ENCODE measurements at places on chromosomes 1 and 21. TPM values are rescaled to one million over a fixed set of nuclear protein-coding genes. Genes with fewer than 3 reads are reported as not detected.

Gene PCAT6
- total RNA-seq: not detected

DNA sequence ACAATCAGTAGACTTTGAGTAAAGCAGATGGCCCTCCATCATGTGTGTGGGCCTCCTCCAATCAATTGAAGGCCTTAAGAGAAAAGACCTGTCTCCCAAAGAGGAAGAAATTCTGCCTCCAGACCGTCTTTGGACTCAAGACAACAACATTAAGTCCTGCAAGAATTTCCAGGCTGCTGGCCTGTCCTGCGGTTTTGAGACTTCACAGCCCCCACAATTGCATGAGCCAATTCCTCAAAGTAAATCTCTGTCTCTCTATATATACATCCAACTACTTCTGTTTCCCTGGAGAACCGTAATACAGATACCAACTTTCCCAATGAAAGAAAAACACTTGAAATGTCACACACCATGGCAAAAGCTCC lies 16.4 kb downstream of the REG4 start:
- no peak overlapping the region for H3K27ac ChIP-seq
- H3K4me1 ChIP-seq: no peaks in the 10 kb centered on the region
- no peak for DNase-seq
- H3K4me3 ChIP-seq: no peak overlapping the region
- H3K36me3 ChIP-seq: no peaks in the 10 kb centered on the region

Gene MYOG
- total RNA-seq: not detected

- no peaks in the 10 kb centered on the region for H3K27me3 ChIP-seq
- H3K27ac ChIP-seq: no peak overlapping the region
Measured at GRCh38 chr1:248627971-248628844, 6.7 kb downstream of the OR2T11 start.

Measured in CD4-positive, alpha-beta memory T cell (primary cell).